ENCODE measurements at places on chromosomes 6 and 20.

DNA sequence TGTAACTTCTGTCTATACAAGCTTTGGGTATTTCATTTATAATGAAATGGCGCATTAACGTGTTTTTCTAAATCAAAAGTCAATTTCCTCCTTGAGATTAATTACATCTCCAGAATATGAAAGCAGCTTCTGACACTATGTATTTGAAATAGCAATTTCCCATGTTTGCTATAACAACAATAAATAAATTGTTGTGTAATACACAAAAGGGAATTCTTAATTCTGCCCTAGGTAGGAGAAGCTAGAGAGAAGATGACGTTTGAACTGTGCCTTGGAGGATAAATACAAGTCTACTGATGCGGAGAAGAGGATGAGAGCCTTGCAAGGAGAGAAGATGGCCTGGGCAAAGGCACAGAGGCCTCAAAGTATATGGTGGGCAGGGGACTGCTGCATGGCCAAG, 7.6 kb upstream of the HLA-DOA start:
- DNase-seq, result no peak

GRCh38 chr20:59771506-59772372, 161.7 kb downstream of the SYCP2 start:
- no peak for DNase-seq

DNA sequence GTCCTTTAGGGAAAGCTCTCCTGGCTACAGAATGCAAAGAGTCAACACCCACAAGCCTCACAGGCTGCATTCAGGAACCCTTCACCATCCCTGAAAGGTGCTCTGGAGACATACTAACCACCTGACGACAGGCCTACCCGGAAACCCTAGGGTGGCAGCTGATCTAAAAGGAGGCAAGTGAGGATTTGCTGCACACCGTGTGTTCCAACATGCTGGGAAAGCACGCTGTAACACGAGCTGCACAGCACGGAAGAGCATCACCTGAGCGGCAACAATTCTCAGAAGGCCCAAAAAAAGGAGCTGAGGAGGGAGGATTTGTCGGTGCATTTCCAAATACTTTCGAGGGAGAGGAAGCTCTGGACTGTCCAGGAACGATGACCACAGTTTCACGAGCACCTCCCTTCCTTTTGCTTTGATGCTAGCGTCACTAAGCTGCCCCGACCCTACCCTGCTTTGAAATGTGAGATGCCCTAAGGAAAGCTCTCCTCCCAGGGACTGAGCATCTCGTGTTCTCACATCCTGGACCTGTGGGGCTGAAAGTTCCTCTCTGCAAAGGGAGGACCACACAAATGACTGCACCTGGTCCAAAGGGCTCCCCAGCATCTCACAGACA, 87.0 kb downstream of the PPP1R3G start:
- DNase-seq, result peak; percentile 22

DNA sequence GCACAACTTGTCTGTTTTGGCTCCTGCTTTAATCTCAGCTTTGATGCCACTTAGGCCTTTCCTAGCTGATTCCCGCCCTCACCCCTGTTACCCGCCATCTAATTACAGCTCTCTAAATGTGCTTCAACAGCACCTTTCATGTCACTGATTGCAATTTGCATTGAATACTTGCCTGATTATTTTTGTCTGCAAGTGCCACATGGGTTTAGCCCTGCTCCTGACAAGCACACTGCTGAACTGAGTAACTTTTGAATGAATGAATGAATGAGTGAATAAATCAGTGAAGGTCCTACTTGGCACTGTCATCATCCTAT, 591 bp upstream of the DCBLD1 start:
- DNase-seq, result no peak

DNA sequence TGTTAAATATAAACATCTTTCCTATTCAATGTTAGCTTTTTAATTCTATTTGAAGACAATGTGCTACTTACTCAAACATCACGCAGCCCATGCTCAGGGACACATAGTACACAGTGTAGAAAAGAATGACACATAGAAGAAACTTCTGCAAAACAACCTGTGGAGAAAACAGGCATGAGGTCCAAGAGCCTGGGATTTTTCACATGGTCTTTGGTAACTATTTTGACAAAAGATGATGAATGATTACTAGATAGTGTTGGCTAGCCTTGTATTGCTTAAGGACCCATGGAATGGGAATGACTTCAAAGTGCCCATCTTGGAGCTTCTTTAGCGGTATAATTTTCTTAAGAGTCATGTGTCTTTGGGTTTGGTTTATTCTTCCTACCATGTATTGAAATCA, 15.4 kb downstream of the TMEM244 start:
- DNase-seq, result no peak

GRCh38 chr20:16975682-16976081, 227.5 kb downstream of the OTOR start:
- DNase-seq, result no peak

- no peak for DNase-seq
These were observed 679.5 kb upstream of the NRSN1 start for GRCh38 chr6:23446469-23446967.

GRCh38 chr6:30886897-30887255, 2.6 kb downstream of the DDR1 start:
- DNase-seq, result no peak

GRCh38 chr20:20582734-20583133, 129.7 kb downstream of the RALGAPA2 start:
- no peak for DNase-seq

DNA sequence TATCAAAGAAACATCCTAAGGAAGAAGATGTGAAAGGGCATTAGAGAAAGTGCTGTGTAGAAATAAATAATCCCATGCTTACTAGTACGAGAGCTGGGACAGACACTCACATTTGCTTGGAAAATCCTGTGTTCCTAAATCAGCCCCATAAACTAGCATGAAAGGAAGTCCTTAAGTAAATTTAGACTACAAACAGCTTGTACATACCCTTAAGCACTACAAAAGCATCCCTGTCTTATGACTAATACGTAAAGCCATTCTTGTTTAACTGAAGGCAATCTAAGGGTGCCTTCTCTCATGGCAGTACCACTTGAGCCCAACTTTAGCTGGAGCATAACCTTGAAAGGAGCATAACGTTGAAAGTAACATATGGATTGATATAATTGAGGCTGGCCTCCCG, 15.4 kb upstream of the FOXQ1 start:
- no peak for DNase-seq

GRCh38 chr20:18721551-18722115, 92.0 kb upstream of the SCP2D1 start:
- DNase-seq, result no peak

DNA sequence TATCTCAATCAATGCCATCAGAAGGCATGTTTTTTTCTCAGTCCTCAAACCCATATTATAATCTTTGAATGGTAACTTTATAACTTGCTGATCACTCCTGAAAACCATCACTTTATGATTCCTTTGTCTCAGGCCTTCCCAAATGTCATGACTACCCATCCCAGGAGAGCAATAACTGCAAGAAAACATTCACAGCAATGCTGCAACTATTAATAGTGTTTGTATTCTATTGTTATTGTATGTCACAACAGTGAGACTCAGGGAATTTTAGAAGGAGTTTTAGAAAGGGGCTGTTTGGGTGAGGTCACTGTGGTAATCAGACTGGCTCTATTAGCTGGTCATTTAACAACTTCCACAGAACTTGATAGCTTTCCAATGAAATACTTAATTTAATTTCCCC, 301.4 kb upstream of the TBX18 start:
- no peak for DNase-seq

DNA sequence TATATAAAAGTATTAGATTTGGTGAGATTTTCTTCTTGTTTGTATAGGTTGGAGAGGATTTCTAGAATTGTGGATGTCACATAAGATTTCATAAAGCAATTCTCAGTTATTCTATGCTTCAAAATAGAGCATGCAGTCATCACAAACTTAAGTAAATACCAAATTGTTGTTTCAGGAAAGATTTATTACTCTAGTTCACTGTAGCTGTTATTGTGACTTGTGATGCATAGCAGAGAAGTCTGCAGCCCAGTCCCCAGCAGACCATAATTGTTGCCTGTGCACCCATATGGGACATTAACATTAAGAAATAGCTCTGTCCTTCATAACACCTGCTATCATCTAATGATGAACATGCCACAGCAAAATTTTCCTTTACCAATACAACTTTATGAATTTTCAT, 228.0 kb upstream of the FAM83B start:
- DNase-seq, result no peak

GRCh38 chr6:44023586-44024454, 103.4 kb downstream of the MRPL14 start:
- DNase-seq, result no peak

DNA sequence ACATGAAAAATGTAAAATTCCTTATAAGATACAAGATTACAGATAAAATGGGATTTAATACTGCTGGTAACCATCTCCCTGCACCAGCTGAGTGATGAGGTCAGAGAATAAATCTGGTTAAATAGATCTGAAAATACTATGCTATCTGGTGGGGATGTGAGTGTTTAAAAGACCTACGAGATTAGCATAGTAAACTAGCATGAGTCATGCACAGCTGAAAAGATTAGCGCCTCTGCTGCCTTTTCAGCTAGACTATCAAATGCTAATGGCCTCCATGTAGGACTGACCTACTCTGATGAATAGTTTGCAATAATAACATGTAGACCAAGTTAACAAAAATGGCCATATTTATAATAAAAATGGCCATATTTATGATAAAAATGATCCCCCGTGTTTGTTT, 553.3 kb downstream of the C6orf118 start:
- DNase-seq, result no peak

DNA sequence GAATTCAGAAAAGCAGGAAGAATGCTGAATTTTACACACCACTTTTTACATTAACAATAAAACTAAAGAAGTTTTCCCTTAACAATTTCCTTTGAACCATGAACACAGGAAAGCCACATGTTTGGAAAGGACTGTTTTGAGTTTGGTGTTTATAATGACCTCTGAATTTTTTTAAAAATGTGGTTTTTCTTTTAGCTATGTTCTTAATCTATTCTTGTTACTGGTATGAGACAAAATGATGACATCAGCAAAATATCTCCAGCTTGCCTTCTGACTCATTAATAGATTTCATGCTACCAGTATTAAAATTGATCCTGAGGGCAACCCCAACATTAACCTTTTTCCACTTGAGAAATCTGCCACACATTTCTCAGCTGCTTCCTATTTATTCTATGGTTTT, 217.5 kb upstream of the THEMIS start:
- no peak for DNase-seq

- DNase-seq, result no peak
These were observed 127.1 kb upstream of the MLIP start for GRCh38 chr6:53984163-53984562.

DNA sequence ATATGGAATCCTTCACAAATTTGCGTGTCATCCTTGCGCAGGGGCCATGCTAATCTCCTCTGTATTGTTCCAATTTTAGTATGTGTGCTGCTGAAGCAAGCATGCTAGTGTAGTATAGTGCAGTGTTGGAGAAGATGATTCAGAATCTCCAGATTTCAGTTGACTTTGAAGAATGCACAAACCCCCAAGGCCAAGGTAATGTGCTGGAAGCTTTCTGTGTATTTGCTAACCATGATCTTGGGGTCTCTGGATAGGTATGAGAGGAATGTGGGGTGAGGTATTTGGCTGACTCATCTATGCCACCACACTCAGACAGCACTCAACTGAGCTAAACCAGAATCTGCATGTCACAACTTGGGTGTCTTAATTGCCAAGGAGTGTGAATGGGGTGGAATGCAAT, 42.6 kb upstream of the DEK start:
- no peak for DNase-seq

- DNase-seq, result no peak
These were observed 310.0 kb downstream of the ESR1 start for GRCh38 chr6:152117156-152118133.

DNA sequence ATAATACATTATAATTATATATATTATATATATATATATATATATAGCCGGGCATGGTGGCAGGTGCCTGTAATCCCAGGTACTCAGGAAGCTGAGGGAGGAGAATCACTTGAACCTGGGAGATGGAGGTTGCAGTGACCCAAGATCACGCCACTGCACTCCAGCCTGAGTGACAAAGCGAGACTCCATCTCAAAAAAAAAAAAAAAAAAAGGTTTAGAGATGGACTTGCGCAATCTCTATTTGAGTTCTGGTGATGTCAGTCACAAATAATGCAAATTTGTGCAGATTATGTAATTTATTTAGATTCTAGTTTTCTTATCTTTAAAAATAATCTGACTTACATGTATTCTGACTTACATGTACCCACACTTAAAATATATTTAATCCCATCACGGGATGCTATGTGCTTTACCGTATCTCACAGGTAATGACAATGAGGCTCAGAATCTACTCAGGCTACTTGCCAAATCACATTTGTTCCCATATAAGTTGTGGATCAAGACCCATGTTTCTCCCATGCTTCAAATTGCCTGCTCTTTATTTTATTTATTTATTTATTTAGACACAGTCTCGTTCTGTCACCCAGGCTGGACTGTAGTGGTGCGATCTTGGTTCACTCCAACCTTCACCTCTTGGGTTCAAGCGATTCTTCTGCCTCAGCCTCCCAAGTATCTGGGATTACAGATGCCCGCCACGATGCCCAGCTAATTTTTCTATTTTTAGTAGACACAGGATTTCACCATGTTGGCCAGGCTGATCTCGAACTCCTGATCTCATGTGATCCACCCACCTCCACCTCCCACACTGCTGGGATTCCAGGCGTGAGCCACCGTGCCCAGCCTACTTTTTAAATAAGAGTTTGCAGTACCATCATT, 7.6 kb upstream of the UST start:
- no peak for DNase-seq

- no peak for DNase-seq
These were observed 253.8 kb upstream of the STXBP5 start for GRCh38 chr6:146950351-146950835.
